ENCODE measurements at places on chromosomes 12 and 14.

- DNase-seq = no peak
These were observed 870.8 kb downstream of the GALC start for GRCh38 chr14:87122166-87122565.

DNA sequence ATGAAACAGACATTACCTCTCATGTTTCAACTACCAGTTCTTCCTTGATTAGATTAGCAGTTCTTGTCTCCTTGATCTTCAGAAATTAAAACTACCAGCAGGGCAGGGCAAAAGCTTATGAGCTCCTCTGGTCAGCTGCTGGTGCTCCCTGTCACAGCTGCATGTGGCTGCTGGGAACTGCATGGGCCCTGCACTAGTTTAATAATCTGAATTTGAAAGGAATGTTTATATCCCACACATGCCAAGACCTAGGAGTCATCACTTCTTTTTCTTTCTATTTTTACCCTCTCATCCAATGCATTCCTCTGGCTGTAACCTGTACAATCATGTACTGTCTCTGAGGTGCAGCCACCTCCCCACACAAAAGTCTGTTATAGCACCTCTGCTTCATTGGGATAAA lies 73.9 kb downstream of the ARMH4 start:
- no peak for DNase-seq

GRCh38 chr12:118463677-118464076 lies 87.3 kb downstream of the SUDS3 start:
- DNase-seq = no peak

DNA sequence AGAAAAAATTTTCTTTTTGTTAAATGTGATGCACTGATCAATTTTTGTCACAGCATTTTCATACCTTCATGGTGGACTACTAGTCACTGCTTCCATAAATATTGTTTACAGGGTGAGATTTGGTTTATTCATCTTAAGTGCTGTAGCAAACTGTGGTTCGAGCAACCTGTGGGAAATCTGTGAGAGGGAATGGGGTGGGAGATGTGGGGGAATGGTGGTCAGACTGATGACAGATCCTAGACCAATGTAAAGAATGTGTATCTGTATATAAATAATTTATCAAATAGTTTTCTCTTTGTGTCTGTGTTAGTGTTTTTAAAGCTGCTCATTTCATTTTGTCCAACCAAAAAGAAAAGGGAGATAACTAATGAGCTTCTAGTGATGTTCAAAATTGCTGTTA lies 26.7 kb downstream of the CSRP2 start:
- no peak for DNase-seq

- DNase-seq = no peak
These were observed 147.9 kb upstream of the HIF1A start for GRCh38 chr14:61547186-61548069.

DNA sequence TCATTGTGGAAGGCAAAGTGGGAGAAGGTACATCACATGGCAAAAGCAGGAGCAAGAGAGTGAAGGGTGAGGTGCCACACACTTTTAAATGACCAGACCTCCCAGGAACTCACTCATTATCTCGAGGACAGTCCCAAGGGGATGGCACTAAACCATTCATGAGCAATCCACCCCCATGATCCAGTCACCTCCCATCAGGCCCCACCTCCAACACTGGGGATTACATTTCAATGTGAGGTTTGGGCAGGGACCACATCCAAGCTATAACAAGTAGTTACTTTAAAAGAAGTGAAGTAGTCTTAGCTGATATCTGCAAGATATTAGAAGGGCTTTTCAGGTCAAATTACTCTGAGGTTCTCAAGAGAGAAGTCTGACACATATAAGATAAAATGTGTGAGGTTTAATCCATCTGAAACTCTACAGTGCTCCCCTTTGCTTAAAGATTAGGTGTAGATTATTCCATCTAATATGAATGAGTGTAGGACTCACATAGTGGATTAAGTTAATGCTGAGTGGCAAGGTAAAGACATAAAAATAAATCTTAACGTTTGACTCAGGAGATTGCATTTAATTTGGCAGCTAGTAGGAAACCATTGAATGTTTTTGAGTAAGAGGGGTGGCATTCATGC lies 130.8 kb downstream of the TMX1 start:
- no peak for DNase-seq

DNA sequence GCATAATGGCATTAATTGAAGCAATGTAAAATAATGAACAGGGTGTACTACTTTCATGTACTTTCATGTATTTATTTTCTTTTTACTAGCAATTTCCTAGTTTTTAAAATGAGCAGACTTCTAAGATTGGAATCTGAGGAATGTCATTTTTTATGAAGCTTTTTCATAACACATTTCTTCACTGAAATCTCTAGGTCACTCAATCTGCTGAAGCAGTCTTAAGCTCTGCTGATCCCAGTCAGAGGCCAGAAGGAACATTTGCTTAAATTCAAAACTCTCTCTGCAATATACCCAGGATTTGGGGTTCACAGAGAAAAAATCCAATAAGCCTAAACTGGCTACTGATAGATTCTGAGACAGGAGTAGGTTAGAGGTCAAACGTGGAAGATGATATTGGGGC lies 73.6 kb upstream of the CNTN1 start:
- DNase-seq = no peak

DNA sequence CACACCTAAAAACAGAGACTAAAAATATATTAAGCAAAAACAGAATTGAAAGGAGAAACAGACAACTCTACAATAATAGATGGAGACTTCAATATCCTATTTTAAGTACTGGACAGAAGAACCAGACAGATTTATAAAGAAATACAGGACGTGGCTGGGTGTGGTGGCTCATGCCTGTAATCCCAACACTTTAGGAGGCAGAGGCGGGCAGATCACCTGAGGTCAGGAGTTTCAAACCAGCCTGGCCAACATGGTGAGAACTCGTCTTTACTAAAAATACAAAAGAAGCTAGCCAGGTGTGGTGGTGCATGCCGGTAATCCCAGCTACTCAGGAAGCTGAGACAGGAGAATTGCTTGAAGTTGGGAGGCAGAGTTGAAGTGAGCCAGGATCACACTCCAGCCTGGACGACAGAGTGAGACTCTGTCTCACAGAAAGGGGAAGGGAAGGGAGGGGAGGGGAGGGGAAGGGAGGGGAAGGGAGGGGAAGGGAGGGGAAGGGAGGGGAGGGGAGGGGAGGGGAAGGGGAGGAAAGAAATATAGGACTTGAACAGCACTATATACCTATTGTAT lies 53.0 kb downstream of the CDK17 start:
- DNase-seq = no peak

- DNase-seq = no peak
These were observed 3.2 kb downstream of the SIX6 start for GRCh38 chr14:60512126-60512525.

GRCh38 chr12:124379938-124380754 lies 85.3 kb downstream of the RFLNA start:
- no peak for DNase-seq

Data from NCI-H1417 treated with DMSO at 0.1 percent for 48 hours (cell line).